Heart right ventricle (tissue), 16 donors: ENCODE measurements at places on chromosomes 2 and 18. TPM values are rescaled to one million over a fixed set of nuclear protein-coding genes. Genes with fewer than 3 reads are reported as not detected.

RAB6C gene
- 0.20 TPM for total RNA-seq

AGFG1 gene
- 77.9 TPM for total RNA-seq

FN1 gene
- total RNA-seq = 133 TPM

SRD5A2 gene
- total RNA-seq = not detected

MC2R gene
- total RNA-seq = not detected

LCT gene
- not detected for total RNA-seq

ANTXR1 gene
- total RNA-seq = 19.3 TPM

C2orf78 gene
- not detected for total RNA-seq

ACTG2 gene
- 0.54 TPM for total RNA-seq

RND3 gene
- 55.0 TPM for total RNA-seq

PARD3B gene
- 9.8 TPM for total RNA-seq

AOX1 gene
- total RNA-seq = 1.7 TPM

REG3G gene
- total RNA-seq = not detected

ALPG gene
- total RNA-seq = not detected

DNA sequence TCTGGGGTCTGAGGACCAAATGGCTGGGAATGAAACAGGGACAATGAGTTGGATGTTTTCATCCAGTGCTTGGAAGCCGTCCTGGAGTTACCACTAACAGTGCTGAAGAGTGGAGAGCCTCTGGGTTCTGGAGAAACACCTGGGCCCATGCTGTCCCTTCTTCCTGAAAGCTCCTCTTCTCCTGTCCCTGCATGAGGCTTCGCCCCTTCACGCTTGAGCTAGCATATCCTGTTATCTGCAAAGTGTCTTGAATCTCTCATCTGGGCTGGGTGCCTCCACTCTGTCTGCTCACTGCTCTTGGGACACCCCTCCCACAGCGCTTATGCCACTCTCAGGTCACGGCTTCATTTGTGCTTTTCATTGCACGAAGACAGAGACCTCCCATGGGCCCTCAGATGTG is 154.5 kb downstream of the MYCN start:
- no peaks in the 10 kb centered on the region for H3K4me1 ChIP-seq
- H3K27ac ChIP-seq = no peak overlapping the region
- no peak for DNase-seq

- H3K4me1 ChIP-seq = peaks cover 64% of the 10 kb centered on the region
- H3K4me3 ChIP-seq = no peak overlapping the region
- no peaks in the 10 kb centered on the region for H3K36me3 ChIP-seq
- peak overlapping the region; percentile 56 for H3K27ac ChIP-seq
- H3K27me3 ChIP-seq = no peaks in the 10 kb centered on the region
Observed at GRCh38 chr18:35458677-35459441, 38.9 kb downstream of the INO80C start.

- no peak overlapping the region for H3K4me3 ChIP-seq
- H3K4me1 ChIP-seq = peaks cover 4% of the 10 kb centered on the region
- DNase-seq = no peak
- no peak overlapping the region for H3K27ac ChIP-seq
Observed at GRCh38 chr2:205929246-205929942, 156.6 kb downstream of the INO80D start.

- no peak for DNase-seq
- no peak overlapping the region for H3K4me3 ChIP-seq
- no peaks in the 10 kb centered on the region for H3K4me1 ChIP-seq
- H3K27ac ChIP-seq = no peak overlapping the region
Observed at GRCh38 chr18:51076503-51076902, 46.5 kb downstream of the SMAD4 start.

- no peaks in the 10 kb centered on the region for H3K4me1 ChIP-seq
- DNase-seq = no peak
- H3K27me3 ChIP-seq = no peaks in the 10 kb centered on the region
- no peak overlapping the region for H3K27ac ChIP-seq
Observed at GRCh38 chr2:9406529-9407362, 16.6 kb downstream of the ITGB1BP1 start.

GRCh38 chr18:13545955-13546354 is 180.4 kb downstream of the FAM210A start:
- no peaks in the 10 kb centered on the region for H3K27me3 ChIP-seq
- H3K36me3 ChIP-seq = no peaks in the 10 kb centered on the region
- no peak overlapping the region for H3K27ac ChIP-seq
- no peak overlapping the region for H3K4me3 ChIP-seq
- peaks cover 40% of the 10 kb centered on the region for H3K4me1 ChIP-seq

- H3K4me3 ChIP-seq = no peak overlapping the region
- peak; percentile 76 for DNase-seq
- H3K27ac ChIP-seq = peak overlapping the region; percentile 31
- H3K4me1 ChIP-seq = peaks cover 8% of the 10 kb centered on the region
- no peaks in the 10 kb centered on the region for H3K27me3 ChIP-seq
Observed at GRCh38 chr2:237600205-237600846, 9.8 kb upstream of the RAB17 start.

- H3K36me3 ChIP-seq = no peaks in the 10 kb centered on the region
- no peak for DNase-seq
- H3K4me3 ChIP-seq = no peak overlapping the region
- H3K27ac ChIP-seq = no peak overlapping the region
- no peaks in the 10 kb centered on the region for H3K27me3 ChIP-seq
Observed at GRCh38 chr18:31609886-31610285, 18.2 kb downstream of the TTR start.

GRCh38 chr18:73366713-73367112 is 498.9 kb upstream of the NETO1 start:
- no peak overlapping the region for H3K27ac ChIP-seq
- DNase-seq = no peak
- no peaks in the 10 kb centered on the region for H3K4me1 ChIP-seq
- no peaks in the 10 kb centered on the region for H3K36me3 ChIP-seq
- no peak overlapping the region for H3K4me3 ChIP-seq

- H3K27ac ChIP-seq = peak overlapping the region; percentile 41
- DNase-seq = no peak
- H3K4me1 ChIP-seq = peaks cover 7% of the 10 kb centered on the region
- peaks cover 8% of the 10 kb centered on the region for H3K27me3 ChIP-seq
- no peak overlapping the region for H3K4me3 ChIP-seq
Observed at GRCh38 chr2:21039080-21039556, 4.8 kb downstream of the APOB start.

GRCh38 chr2:226426292-226426736 is 373.3 kb downstream of the IRS1 start:
- H3K36me3 ChIP-seq = no peaks in the 10 kb centered on the region
- DNase-seq = no peak
- no peaks in the 10 kb centered on the region for H3K27me3 ChIP-seq
- no peaks in the 10 kb centered on the region for H3K4me1 ChIP-seq

GRCh38 chr2:122326471-122326870 is 571.0 kb downstream of the TSN start:
- no peak overlapping the region for H3K27ac ChIP-seq
- no peak for DNase-seq
- no peaks in the 10 kb centered on the region for H3K4me1 ChIP-seq
- H3K27me3 ChIP-seq = no peaks in the 10 kb centered on the region
- H3K4me3 ChIP-seq = no peak overlapping the region

GRCh38 chr18:77995593-77995992 is 745.9 kb downstream of the GALR1 start:
- DNase-seq = no peak
- H3K36me3 ChIP-seq = no peaks in the 10 kb centered on the region
- no peaks in the 10 kb centered on the region for H3K27me3 ChIP-seq
- no peak overlapping the region for H3K4me3 ChIP-seq

DNA sequence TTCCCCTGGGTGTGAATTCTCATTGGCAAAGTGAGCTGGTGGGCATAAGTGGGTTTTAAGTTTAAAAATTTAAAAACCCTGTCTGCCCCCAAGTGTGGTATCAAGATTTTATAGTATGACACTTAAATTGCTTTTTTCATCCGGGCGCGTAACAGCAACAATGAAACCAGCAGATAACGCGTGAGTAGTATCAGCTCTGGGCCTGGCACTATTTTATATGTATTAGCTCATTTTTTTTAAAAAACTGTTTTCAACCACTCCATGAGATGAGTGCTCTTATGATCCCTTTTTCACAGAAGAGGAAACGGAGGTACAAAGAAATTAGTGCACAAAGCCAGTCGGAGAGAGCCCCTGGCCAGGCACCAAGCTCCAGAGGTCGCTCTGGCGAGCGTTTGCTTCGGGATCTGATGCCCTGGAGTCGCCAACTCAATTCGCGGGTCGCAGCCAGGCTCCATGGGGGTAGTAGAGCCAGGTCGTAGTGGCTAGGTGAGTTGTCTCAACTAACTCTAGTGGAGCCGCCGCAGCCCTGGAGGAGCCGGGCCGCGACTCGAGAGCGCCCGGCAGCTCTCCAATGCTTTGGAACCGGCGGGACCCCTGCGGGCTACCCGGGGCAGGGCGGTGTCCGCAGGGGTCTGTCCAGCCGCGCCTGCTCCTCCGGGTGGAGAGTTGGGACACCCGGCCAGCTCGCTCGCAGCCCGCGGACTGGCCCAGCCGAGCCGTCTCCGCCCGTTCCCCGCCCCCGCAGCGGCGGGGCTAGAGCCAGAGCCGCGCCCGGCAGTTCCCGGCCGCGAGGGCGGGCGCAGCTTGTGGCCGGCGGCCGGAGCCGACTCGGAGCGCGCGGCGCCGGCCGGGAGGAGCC is at the start of gene IL1R1:
Gene IL1R1 (plus strand): TSS at position 777 of the 859 bp plus-strand sequence. CDS start 14,979 bp downstream, outside the sequence.
- H3K27me3 ChIP-seq = no peaks in the 10 kb centered on the region
- peak within 1 kb of the TSS; percentile 88 for H3K27ac ChIP-seq
- peaks cover 11% of the 10 kb centered on the region for H3K36me3 ChIP-seq

- H3K27ac ChIP-seq = no peak overlapping the region
- peaks cover 18% of the 10 kb centered on the region for H3K27me3 ChIP-seq
- no peak for DNase-seq
Observed at GRCh38 chr2:219508971-219509779, 5.1 kb upstream of the ASIC4 start.

- no peaks in the 10 kb centered on the region for H3K36me3 ChIP-seq
- H3K4me1 ChIP-seq = no peaks in the 10 kb centered on the region
- no peak for DNase-seq
- H3K27ac ChIP-seq = no peak overlapping the region
- no peaks in the 10 kb centered on the region for H3K27me3 ChIP-seq
- H3K4me3 ChIP-seq = no peak overlapping the region
Observed at GRCh38 chr2:14235667-14236066, 396.9 kb upstream of the LRATD1 start.

DNA sequence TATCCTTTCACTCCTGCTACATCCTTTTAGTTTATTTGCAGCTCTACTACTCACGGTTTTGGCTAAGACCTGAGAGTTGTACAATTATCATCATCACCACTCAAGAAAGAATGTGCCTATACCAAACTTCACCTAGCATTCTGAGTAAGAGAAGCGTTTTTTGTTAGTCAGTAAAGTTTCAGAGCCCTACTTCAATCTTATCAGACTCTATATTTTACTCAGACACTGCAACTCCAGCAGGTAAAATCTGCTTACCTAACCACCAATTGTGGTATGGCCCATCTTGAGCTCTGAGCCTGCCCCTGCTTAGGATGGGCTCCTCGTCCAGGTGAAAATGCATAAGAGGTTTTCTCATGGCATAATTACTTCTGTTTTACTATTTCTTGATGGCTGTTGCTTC is 37.1 kb downstream of the ICOS start:
- no peak for DNase-seq
- H3K27ac ChIP-seq = no peak overlapping the region

DNA sequence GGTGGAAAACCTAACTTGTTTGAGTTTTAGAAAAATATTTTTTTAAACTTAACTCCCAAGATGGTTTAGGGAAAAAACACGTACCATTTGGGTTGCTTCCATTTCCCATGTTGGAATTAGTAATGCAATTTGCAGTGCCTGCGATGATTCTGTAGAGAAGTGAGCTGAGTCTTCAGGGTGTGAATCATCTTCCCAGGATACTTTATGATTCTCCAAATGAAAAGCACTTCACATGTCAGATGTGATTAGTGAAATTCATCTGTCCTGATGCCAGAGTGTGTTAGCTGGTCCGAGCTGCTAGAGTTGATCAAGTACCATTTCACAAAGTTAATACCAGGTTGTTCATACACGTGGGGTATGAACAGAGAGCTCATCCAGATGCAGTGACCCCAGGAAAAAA is 59.1 kb downstream of the ACOXL start:
- no peak overlapping the region for H3K4me3 ChIP-seq
- no peak overlapping the region for H3K27ac ChIP-seq
- H3K36me3 ChIP-seq = no peaks in the 10 kb centered on the region
- DNase-seq = no peak
- H3K27me3 ChIP-seq = no peaks in the 10 kb centered on the region

DNA sequence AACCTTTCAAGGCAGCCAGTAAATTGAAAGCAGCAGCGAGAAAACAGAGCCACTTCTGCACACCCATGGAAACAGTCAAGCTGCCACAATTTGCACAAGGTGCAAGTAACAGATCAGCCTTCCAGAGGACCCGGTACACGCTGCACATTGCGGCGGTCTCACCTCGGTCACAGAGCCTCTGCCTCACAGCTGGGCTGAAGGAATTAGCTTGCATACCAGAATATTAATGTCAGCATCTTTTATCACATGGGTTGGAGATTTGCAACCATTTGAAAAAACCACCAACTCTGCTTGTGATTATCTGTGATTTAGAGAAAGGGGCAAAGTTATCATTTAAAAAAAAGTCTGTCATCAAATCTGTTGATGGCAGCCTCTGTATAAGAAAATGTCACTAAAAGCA is 330.5 kb upstream of the TCF4 start:
- no peaks in the 10 kb centered on the region for H3K4me1 ChIP-seq
- H3K27me3 ChIP-seq = no peaks in the 10 kb centered on the region
- no peaks in the 10 kb centered on the region for H3K36me3 ChIP-seq
- no peak overlapping the region for H3K4me3 ChIP-seq

DNA sequence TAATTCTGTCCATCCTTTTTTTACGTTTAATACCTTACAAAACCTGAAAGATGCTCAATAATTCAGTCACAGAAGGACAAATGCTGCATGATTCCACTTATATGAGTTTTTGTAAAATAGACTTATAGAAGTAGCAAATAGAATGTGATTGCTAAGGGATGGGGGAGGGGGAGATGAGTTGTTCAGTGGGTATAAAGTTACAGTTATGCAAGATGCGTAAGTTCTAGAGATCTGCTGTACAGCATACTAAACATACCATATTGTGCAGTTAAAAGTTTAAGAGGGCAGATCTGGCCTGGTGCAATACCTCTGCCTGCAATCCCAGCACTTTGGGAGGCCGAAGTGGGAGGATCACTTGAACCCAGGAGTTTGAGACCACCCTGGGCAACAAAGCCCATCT is 78.8 kb downstream of the TET3 start:
- no peak for DNase-seq
- no peaks in the 10 kb centered on the region for H3K4me1 ChIP-seq
- H3K27ac ChIP-seq = no peak overlapping the region
- H3K27me3 ChIP-seq = no peaks in the 10 kb centered on the region

GRCh38 chr18:13572721-13573120 is 153.6 kb downstream of the FAM210A start:
- H3K4me1 ChIP-seq = no peaks in the 10 kb centered on the region
- DNase-seq = no peak
- no peaks in the 10 kb centered on the region for H3K27me3 ChIP-seq
- H3K36me3 ChIP-seq = no peaks in the 10 kb centered on the region
- no peak overlapping the region for H3K27ac ChIP-seq

GRCh38 chr2:234047361-234047760 is 3.1 kb upstream of the SPP2 start:
- no peaks in the 10 kb centered on the region for H3K4me1 ChIP-seq
- no peak overlapping the region for H3K4me3 ChIP-seq
- H3K27ac ChIP-seq = no peak overlapping the region

GRCh38 chr18:46072959-46073358 is 899 bp upstream of the PSTPIP2 start:
- H3K27ac ChIP-seq = no peak overlapping the region
- H3K4me1 ChIP-seq = peaks cover 26% of the 10 kb centered on the region
- H3K4me3 ChIP-seq = no peak overlapping the region
- H3K36me3 ChIP-seq = peaks cover 13% of the 10 kb centered on the region
- no peaks in the 10 kb centered on the region for H3K27me3 ChIP-seq
- no peak for DNase-seq

GRCh38 chr18:78637442-78638402 is 341.9 kb upstream of the SALL3 start:
- DNase-seq = no peak
- H3K4me1 ChIP-seq = no peaks in the 10 kb centered on the region
- H3K4me3 ChIP-seq = no peak overlapping the region
- no peaks in the 10 kb centered on the region for H3K36me3 ChIP-seq
- no peak overlapping the region for H3K27ac ChIP-seq
